Hepatocyte (in vitro differentiated cells): ENCODE measurements at places on chromosomes 6 and 20. TPM values are rescaled to one million over a fixed set of nuclear protein-coding genes. Genes with fewer than 3 reads are reported as not detected.

DNA sequence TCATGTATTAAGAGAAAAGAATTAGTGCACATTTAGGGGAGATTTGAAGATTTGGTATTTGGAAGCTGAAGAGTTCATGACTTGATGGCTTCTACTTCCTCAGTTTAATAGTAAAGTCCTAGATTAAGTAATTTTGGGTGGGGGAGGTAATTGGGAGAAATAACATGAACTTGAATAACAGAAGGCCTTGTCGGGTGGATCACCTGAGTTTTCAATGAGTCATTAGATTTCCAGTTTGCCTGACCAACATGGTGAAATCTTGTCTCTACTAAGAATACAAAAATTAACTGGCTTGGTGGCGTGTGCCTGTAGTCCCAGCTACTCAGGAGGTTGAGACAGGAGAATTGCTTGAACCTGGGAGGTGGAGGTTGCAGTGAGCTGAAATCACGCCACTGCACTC lies 181.0 kb downstream of the GJA1 start:
- no peak for DNase-seq

DNA sequence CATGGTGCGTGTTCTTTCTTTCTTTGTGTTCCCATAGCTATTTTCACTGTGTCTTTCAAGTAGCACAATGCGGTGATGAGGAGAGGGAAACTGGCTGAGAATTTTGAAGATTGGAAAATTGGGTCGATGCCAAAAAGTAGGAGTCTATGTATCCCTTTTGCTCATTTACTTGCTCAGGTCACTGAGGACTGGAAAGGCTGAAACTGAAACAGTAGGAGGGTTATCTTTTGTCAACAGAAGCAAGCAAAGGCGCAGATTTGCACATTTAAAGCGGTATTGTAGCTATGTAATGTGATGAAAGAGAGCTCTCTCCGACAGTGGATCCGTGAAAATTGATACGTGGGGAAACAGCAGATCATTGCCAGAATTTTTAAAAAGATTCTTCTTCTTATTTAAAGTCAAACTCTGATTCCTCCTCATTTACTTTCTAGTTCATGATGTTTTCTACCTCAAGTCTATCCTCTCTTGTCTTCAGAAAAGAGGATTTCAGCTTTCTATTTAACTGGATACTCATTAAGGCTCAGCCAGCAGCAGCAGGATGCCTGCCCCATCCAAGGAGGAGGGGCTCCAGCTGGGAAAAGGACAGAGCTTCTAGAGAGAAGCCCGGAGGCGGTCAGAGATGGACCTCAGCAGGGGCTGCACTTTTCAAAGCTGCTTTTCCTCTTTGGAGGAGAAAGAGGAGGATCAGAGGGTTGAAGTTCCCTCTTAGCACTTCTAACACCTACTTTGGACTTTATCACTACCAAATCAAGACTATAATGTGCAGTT lies 15.9 kb upstream of the FYN start:
- peak; percentile 42 for DNase-seq

- no peak for DNase-seq
Measured at GRCh38 chr6:111441678-111442243, 41.3 kb downstream of the REV3L start.

- no peak for DNase-seq
Measured at GRCh38 chr6:104630955-104631354, 228.8 kb downstream of the HACE1 start.

DNA sequence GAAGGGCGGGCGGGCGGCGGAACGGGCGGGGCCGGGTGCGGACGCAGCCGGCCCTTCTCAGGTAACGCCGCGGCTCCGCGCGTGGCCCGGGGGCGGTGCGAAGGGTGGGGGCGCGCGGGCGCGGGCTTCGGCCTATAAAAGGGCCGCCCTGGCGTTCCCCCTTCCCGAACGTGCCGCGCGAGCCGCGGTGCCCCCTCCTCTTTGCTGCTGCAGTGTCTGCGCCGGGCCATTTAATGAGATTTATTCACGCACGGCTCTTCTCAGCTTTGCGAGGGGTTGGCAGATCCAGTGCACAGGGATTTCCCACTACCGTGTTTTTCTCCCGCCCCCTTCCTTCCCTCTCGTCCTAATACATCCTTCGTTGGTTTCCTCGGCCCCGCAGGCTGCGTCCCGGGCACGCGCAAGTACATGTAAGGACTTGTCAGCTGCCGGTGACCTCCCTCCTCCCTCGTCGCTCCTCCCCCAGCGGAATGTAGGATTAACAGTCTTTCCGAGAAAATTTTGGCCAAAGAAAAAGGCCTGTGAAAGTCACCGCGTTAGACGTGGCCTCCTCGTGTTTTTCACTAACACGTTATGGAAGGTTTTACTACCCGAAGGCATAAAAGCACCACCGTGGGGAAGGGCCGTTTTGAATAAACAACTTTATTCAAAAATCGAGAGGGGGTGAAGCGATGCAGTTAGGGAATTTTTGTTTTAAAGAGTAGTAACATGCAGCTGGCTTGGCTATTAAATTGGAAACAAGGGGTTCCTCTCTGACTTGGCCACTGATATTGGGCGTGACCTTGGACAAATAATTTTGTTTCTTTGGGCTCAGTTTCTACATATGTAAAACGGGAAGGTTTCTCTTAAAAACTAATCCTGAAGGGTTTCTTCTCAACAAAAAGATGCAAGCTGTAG lies 966 bp upstream of the REV3L start:
- peak; percentile 96 for DNase-seq

GRCh38 chr20:36340593-36340990 lies 34.5 kb downstream of the DLGAP4 start:
- DNase-seq: no peak

DNA sequence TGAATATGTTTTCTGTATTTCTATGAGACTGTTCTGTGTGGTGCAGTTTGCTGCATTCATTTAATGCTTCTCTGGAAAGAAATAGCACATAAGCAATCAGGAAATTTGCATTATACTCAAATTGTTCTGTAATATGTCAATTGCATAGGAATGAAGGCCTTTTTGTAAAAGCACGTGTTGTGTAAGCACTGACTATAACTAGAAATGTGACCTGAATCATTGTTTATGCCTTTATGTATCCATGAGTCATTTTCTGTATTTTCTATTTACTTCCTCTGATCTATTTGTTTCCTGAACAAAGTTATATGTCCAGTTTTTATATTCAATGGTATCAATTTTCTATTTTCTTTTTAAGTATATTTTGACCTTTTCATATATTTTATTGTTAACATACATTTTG lies 1455.3 kb downstream of the GRIK2 start:
- no peak for DNase-seq

Gene HLA-G
- total RNA-seq: 0.76 TPM in 1 of 2 replicates, not detected in the other
